Mesothelial cell of epicardium (in vitro differentiated cells): ENCODE measurements at places on chromosomes 6 and 20. TPM values are rescaled to one million over a fixed set of nuclear protein-coding genes. Genes with fewer than 3 reads are reported as not detected.

COL21A1 gene
- 14.4 to 17.5 TPM (median 16.6 TPM) in 3 replicates for total RNA-seq

HSPA1L gene
- total RNA-seq: 1.7 to 2.2 TPM (median 2.1 TPM) in 3 replicates

GRCh38 chr6:136956590-136957544 is 34.8 kb downstream of the SLC35D3 start:
- DNase-seq: no peak

FLRT3 gene
- 98.6 to 101 TPM (median 98.6 TPM) in 3 replicates for total RNA-seq

C6orf15 gene
- not detected in 3 replicates for total RNA-seq

DNA sequence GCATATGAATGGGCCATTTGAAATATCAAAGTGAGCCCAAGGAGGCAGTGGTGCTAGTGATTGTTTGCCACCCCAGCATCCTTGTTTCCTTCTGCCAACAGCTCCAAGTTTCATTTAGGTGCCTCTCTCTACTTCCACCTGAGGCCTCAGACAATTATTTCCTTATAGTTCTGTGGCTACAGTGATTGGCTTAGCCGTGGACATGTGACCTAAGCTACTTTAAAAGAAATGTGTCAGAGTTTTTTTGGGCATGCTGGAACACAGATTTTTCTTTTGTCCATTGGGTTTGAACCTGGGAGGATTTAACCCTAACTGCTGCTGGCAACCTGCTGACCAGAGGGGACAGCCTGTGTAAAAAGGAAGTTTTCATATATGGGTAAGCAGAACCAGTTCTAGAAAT is 319.4 kb downstream of the CD109 start:
- no peak for DNase-seq

POPDC3 gene
- 10.1 to 11.1 TPM (median 10.4 TPM) in 3 replicates for total RNA-seq

DNA sequence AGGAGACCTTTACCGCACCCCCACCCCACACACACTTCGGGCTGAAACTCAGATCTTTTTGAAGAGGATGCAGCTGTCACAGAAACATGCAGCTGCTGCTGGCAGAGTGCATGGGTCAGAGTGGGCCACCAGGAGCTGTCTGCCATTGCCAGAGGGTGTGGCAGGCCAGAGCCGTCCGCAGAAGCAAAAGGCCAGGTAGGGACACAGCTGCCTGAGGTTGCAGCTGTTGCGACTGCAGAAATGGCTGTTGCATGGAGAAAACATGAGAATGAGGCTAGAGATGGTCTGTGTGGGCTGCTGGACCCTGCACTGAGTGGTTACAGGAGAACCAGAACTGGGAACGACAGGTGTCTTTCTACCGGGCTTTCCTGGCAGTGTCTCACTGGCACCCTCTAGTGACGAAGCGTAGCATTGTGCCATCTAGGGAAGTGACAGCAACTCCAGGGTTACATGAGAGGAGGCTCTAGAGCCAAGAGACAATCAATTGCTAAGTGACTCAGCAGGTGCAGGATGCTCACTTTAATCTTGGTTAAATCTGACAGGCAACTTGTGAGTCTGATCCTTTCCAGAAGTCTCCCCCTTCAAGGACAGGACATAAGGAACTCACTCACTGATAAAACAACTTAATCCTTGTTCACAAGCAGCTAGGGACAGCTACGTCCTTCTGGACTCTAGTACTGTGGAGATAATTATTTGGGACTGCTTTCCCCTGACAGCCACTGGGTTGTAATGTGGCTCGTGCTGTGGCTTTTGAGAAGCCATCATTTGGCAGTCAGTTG is 29.1 kb upstream of the SERPINB9 start:
- peak; percentile 44 for DNase-seq

- no peak for DNase-seq
Measured at GRCh38 chr20:3603108-3603507, 60.1 kb downstream of the GFRA4 start.

DNA sequence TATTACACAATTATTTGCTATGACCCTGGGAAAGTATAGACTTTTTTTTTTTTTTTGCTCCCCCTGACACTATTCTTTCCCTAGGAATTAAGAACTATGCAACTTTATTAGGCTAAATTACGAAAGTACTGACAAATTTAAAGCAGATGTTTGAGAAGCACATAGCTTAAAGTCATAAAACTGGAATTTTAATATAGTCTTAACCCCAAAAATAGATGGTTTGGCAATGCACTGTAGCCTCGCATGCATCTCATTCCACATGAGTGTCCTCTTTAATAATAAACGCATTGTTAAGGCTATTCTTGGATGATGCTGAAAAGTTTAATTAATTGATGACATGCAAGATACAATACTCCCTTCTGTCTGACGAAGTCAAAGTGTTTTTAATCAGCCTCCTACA is 49.3 kb downstream of the TBC1D7 start:
- DNase-seq: no peak

GRCh38 chr6:35230950-35231349 is 17.2 kb downstream of the SCUBE3 start:
- DNase-seq: no peak

GRCh38 chr6:46058951-46059350 is 43.3 kb upstream of the CLIC5 start:
- no peak for DNase-seq

WFDC6 gene
- not detected in 3 replicates for total RNA-seq

IBTK gene
- total RNA-seq: 29.4 to 33.3 TPM (median 31.8 TPM) in 3 replicates

DNA sequence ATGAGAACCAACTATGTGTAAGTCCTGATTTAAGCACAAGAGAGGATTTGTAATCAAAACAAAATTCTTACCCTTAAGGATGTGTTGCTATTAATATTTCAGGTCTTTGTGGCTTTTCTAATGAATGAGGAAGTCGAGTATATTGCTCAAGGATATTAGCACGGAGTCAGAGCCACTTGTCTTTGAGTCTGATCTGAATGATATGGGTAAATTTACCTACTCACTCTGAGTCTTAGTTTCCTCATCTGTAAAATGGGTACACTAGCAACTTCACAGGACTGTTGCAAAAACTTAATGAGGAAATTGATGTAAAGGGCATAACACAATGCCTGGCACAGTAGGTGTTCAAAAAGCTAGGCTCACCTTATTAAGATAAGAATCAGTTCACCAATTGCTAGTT is 30.0 kb upstream of the QKI start:
- no peak for DNase-seq

GDAP1L1 gene
- total RNA-seq: 0.16 to 0.54 TPM (median 0.40 TPM) in 3 replicates

CUL7 gene
- 88.0 to 90.9 TPM (median 90.6 TPM) in 3 replicates for total RNA-seq

C20orf141 gene
- not detected in 3 replicates for total RNA-seq

ABHD12 gene
- 47.1 to 58.0 TPM (median 51.7 TPM) in 3 replicates for total RNA-seq

DNA sequence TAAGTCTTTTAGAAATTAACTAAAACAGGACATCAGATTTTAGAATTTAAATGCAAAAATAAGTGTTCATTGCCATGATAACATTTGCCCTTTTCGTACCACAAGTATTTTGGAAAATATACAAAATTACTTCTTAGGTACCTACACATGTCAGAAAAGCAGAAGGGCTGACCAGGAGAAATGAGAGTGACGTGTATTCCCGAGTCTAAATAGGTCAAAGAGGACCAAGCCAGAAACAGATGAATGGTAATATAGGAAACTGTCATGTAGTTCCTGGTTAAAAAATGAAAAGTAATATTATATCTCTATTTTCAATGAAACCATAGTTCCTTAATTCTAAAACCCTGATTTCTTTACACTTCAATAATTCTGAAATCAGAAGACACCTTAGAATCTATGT is 126.2 kb downstream of the IPCEF1 start:
- DNase-seq: no peak

GRCh38 chr6:49646130-49646824 is 9.6 kb upstream of the RHAG start:
- no peak for DNase-seq

DNA sequence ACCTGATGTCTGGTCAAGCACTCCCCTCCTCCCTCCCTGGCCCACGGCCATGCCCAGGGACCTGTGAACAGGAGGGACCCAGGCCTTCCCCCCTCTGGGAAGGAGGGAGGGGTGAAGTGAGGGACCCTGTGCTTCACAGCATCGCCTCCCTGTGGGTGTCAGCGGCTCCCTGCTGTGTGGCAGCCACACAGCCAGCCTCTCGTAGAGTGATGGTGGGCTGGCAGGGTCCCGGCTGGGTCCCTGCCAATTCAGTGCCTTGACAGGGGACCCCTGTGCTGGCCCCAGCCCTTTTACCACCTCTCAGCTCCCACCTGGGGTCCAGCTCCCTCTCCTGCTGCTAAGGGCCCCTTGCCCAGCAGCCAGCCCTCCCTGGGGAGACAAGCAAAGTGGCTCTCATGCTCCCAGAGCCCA is 31.3 kb upstream of the GRM4 start:
- DNase-seq: no peak

DNA sequence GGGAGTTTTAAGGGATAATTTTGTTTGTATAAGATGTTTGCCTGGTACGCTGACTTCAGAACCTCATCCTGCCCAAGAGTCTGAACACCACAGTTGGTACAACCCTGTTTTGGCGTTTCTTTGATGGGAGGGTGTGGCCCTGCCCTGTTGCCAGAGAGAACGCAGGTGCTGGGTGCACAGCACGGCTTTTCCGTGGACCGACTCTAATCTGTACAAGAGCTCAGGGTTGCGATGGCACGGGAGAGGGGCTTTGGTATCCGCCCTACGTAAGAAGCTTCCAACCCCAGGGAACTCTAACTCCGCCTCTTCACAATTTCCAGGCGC is 1.3 kb downstream of the CYP24A1 start:
- DNase-seq: no peak

SMLR1 gene
- total RNA-seq: not detected in 3 replicates

DNA sequence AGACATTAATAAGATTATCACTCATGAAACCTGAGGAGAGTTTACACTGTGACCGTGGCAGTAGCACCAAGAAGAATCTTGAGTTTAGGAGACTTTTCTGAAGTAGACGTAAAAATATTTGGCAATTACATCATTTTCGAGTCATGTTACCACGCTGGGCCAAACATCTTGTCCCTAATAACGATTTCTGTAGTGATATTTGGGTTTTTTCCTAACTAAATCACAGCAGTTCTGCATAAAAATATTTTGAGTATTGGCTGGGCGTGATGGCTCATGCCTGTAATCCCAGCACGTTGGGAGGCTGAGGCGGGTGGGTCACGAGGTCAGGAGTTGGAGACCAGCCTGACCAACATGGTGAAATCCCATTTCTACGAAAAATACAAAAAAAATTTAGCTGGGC is 262.4 kb downstream of the PHF3 start:
- DNase-seq: no peak

DNA sequence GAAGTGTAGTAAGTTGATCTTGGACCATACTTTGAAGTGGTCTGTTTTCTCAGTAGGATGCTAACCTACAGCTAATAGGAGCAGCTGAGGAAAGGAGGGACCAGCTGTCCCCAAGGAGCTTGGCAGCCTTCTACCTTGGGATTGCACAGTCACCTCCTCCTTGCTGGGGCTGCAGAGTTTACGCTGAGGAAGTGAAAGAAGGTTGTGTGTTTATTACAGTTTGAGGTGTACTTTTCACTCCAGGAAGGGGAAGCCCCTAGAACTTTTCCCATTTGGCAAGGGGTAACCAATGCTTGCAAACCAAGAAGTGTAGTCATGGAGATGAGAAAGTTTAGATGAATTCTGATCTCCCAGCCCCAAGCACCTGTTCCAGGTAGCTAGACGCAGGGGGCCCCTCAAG is 58.8 kb downstream of the BMP6 start:
- DNase-seq: no peak

- DNase-seq: no peak
Measured at GRCh38 chr6:36649701-36650484, 28.6 kb upstream of the CDKN1A start.

DNA sequence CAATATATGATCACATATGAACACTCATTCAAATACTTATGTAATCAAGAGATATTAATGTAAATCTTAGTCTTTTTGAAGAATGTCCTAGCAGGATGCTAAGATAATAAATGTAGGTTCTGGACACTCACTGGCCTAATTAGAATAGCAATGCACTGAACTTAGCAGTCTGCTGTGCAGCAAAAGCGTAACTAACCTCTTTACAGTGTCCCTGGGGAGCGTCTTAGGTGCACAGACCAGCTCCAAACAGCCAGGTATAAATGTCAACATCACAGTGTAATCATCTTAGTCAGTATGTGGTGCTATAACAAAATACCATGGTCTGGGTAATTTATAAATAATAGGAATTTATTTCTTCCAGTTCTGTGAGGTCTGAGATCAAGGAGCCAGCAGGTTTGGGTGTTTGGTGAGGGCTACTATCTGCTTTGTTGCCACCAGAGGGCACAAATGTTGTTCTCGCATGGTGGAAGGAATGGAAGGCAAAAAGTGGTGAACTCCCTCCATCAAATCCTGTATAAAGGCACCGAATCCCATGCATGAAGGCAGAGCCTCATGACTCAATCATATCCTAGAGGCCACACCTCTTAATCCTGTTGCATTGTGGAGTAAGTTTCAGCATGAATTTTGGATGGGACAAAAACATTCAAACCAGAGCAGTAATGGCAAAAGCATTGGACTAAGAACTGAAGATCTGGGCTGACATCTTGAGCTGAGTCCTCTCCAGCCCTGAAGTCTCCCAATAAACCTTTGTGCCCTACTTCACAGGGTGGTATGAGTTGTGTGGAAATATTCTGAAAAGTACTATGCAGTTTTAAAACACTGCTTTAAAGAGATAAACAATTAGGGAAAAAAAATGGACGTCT is 41.8 kb upstream of the FOXO3 start:
- no peak for DNase-seq

TRERF1 gene
- 18.6 to 20.3 TPM (median 19.8 TPM) in 3 replicates for total RNA-seq

CFAP61 gene
- 0.45 to 0.62 TPM in 2 of 3 replicates, not detected in the other for total RNA-seq

ADGRF4 gene
- total RNA-seq: 1.1 to 1.3 TPM (median 1.2 TPM) in 3 replicates

KHDC1 gene
- 9.5 to 10.2 TPM (median 10.2 TPM) in 3 replicates for total RNA-seq

DNA sequence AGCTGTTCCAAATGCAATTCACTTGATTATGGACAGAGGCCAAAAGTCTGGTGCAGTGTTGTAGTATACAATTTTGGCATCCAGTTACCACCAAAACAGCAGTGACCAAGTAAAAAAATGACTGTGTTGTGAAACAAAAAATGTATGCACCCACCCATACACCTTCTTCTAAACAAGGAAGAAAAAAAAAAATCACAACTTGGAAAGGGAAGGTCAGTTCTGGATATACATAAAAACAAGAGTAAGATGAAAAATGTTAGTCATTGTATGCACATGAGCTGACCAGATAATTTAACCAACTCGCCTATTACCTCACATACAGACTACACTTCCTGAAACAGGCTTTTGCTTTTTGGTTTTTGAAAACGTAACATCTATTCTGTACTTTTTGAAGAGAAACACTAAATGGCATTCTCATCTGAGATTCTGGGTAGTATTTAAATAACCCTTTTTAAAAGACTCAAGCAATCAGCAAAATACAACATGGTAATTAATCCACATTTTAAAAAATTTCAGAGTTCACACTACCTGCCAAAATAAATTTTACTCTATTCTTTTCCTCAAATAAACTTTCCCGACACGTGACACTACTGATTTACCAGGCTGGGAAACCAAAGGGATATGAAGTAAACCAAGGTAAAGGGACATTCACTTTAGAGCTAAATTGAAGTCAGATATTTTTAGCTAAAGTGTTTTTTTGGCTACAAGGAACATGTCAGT is 141.6 kb upstream of the SHLD1 start:
- no peak for DNase-seq

GHRH gene
- not detected in 3 replicates for total RNA-seq

DNA sequence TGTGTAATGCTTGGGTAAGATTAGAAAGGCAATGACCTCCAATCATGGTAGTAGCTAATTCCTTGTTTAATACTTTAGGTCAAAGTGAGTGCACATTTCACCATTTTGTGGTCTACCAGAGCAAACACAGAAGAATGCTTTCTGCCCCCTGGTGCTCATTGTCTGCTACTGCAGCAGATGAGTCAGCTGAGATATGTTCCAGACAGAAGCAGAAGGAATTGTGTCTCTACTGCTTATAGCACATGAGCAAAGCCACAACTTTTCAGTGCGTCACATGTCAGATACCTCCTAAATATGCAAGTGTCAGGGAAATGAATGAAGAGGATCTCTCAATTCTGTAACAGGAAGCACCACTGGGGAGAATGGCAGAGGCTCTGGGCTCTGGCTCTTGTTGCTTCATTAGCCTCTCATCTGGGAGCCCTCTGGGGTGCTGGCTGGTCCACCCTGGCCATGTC is 308.9 kb downstream of the ALDH8A1 start:
- DNase-seq: peak; percentile 64
